Stimulated activated CD4-positive, alpha-beta T cell treated with anti-CD3 and anti-CD28 coated beads, Interleukin-15, amount 100 ng/mL, for 24 hours (primary cell): ENCODE measurements at places on chromosomes 11 and 22.
A peak's percentile ranks its signal among the peaks of the same experiment; 100 is the strongest.

GRCh38 chr22:38030311-38031133, 26.7 kb upstream of the PICK1 start:
- no peak for DNase-seq

- no peak for DNase-seq
These were observed 36.3 kb upstream of the CFAP300 start for GRCh38 chr11:102010776-102011494.

DNA sequence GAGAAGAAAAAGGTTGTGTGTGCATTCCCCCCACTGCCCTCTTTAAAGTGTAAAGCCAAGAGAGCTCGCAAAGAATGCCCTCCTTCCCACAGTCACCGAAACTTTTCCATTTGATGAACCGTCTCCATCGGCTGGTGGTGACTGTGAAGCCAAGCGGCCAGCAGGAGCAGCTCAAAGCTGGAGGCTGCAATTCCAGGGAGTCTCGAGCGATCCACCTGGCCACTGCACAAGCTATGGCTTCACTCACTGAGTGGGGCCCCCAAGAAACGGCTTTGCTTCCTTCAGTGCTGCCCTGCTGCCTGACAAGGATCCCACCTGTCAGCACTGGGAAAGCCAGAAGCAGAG, 117.7 kb downstream of the ABTB2 start:
- no peak for DNase-seq

DNA sequence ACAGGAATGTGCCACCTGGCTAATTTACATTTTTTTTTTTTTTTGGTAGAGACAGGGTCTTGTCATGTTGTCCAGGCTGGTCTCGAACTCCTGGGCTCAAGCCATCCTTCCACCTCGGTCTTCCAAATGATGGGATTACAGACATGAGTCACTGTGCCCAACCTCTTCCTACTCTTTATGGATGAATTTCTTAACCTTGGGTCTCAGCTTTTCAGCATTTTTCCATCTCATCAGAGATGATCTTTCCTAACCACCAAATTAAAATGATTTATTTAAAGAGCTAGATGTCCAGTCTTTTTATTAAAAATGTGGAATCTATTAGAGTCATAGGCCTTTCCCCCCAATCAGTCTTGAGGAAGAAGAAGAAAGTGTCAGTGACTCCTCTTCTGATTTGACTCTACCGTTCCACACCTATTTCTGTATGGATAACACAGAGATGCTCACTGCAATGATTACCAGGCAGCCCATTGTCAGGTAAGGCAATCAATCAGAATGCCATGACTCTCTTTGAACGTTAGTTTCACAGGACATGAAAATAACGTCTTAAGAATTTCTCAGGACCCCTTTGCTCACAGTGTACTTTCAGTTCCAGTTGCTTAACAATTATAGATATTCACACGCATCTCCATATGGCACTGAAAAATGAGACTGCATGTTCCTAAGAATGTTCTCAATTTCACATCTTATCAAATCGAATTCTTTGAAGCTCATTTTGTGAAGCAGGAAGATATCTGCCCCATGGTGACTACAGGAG, 51.0 kb downstream of the MIAT start:
- DNase-seq: no peak

- no peak for DNase-seq
These were observed 84.4 kb upstream of the SLC5A12 start for GRCh38 chr11:26806219-26806618.

DNA sequence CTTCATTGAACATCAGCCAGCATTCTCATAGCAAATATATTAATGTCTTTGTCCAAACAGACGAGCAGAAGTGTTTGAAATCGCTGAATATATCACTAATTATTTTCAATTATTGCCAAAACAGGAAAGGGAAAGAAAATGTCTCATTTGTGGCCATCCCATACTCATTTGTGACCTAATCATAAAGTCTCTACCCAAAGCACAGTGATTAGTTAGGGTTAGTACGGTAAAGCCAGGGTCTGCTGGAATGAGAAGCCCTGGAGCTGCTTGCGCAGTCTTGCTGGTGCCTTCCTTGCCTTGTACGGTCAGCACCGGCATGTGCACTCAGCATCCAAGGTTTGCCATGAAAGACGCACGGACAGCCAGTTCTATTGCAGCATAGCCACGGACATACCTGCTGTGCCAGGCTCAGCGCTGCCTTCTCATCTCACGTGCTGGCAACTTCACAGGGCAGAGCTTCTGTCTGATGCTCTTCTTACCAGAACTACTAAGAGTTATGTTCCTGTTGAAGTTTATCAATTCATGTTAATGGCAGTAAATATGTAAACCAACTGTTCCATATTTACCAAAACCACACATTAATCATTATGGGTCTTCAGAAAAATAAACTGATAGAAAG, 74.7 kb upstream of the POU2AF2 start:
- no peak for DNase-seq

DNA sequence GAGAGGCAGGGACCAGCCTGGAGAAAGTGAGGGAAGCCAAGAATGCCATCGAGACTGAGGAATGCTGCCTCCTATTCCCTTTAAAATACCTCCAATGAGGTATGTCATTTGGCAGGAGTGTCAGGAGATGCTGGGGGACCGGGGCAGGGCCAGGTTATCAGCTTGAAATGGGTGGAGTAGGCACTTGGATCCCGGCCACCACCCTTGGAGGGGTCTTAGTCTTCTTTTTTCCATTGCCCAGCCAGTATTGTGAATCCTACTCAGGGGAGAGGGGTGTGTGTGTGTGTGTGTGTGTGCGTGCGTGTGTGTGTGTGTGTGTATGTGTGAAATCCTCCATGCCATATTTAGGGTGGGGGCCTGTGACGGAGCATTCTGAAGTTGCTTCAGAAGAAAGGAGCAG, 116.2 kb downstream of the ZBTB16 start:
- no peak for DNase-seq

- DNase-seq: peak; percentile 88
These were observed 7.8 kb upstream of the PYGM start for GRCh38 chr11:64767344-64768299.

- DNase-seq: peak; percentile 71
These were observed 25.2 kb downstream of the FLRT1 start for GRCh38 chr11:64060861-64061444.

- no peak for DNase-seq
These were observed 11.3 kb downstream of the PRAME start for GRCh38 chr22:22547692-22548300.

DNA sequence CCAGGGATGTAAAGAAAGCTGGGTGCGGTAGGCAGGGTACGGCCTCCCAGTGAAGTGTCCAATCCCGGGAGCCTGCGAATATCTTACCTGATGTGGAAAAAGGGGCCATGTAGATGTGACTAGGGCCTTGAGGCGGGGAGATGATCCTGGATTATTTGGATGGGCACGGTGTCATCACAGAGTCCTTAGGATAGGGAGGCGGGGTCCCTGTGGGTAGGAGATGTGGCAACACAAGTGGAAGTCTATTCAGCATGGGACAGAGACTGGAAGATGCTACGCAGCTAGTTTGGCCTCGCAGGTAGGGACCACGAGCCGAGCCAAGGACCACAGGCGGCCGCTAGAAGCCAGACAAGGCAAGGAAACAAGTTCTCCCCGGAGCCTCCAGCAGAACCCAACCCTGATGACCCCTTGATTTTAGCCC, 46.4 kb upstream of the SHANK2 start:
- no peak for DNase-seq

- no peak for DNase-seq
These were observed 6.4 kb downstream of the PRAME start for GRCh38 chr22:22552630-22553029.

GRCh38 chr22:21741790-21742189, 6.2 kb upstream of the YPEL1 start:
- no peak for DNase-seq

GRCh38 chr11:88206751-88207150, 31.5 kb upstream of the RAB38 start:
- no peak for DNase-seq

- DNase-seq: no peak
These were observed 23.0 kb upstream of the ZDHHC13 start for GRCh38 chr11:19093976-19094375.

- peak; percentile 19 for DNase-seq
These were observed 471 bp downstream of the RNF185 start for GRCh38 chr22:31160328-31160978.

DNA sequence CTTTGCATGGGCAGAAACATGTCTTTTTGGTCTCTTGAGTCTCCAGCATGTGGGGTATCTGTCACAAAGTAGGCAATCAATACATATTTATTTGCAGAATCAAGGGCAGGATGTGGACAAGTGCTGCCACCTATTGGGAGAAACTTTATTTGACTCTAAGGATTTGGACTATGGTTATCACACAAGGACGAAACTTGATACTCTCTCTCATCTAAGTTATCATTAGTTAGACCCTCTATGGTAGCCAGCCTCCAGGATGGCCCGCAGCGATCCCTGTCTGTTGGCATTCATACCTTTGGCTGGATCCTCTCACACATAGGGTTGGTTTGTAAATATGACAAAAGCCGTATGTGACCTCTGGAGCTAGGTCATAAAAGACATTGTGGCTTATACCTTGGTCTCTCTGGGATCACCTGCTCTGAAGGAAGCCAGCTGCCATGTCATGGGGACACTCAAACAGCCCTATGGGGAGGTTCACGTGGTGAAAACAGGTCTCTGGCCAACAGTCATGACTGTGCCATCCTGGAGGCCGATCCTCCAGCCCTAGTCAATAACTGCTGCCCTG, 1.1 kb upstream of the FBXO7 start:
- DNase-seq: peak; percentile 21

DNA sequence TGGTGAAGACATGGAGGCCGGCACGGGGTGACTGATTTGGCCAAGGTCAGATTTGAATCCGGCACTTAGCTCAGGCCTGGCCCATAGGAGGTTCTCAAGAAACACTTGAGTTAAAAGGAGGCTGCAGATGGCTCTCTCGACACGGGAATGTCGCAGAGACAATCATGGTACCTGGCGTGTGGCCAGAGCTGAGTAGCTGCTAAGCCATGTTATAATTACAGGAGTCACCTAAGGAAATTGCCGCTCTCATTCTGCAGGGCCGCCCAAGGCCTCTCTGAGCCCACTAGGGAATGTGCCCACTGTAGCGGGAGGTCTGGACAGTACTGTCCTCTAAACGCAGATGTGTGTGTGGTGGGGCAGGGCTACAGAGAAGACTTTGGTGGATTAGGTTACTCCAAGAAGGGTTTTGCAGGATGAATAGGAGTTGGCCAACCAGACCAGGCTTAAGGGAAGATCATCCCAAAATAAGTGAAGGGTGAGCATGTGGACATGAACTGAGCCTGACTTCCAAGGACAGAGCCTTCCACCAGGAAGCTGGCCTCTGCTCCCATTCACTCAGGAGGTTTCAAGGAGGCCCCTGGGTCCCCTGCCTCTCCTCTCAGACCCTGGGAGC, 19.3 kb upstream of the PRR5 start:
- no peak for DNase-seq

DNA sequence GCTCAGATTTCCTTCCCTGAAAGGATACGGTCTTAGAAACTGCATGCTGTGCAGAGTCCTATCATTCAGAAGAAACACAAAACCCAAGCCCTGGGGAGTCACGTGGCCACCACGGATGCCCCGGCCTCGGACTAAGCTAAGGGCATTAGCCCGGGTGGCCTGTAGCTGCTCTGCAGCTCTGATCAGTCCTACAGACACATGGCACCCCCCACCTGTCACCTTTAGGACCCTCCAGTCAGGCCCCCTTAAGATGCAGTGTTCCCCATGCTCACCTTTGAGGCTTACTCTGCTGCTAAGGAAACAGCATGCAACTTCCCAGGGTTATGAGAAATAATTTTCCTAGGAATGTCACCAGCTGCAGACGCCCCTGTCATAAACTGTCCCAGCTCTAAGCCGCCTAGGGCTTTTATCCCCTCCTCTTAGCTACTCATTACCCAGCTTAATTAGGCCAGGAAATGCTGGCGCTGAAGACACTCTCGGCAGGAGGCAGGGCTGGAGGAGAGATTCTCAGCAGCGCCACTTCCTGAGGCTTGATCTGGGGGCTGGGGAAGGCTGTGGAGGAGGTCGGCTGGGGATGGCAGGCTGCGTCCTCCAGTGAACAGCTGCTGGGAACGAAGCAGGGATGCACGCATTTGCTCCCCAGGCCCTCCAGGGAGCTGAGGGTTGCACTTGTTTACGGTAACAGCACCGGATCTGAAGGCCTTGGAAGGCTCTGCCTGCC, 47.2 kb upstream of the ADA2 start:
- DNase-seq: peak; percentile 22

- DNase-seq: no peak
These were observed 18.5 kb upstream of the SPON1 start for GRCh38 chr11:13944016-13944415.

DNA sequence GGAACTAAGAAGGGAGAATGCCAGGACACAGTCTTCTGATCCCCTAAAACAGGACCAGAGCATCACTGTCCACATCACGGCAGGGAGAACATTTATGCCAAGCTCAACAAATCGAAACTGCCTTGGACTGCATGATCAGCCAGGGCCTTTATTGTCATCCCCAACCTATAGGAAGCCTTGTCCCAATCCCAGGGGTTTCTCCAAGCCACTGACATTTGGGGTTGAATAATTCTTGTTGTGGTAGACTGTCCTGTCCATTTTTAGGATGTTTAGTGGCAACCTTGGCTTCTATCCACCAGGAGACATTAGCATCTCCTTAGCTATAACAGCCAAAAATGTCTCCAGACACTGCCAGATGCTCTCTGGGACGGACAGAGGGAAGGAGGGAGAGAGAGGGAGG, 37.1 kb downstream of the RPL27A start:
- no peak for DNase-seq

GRCh38 chr22:28900379-28900925, 17.1 kb downstream of the ZNRF3 start:
- no peak for DNase-seq

GRCh38 chr11:75330291-75330690, 21.2 kb downstream of the ARRB1 start:
- no peak for DNase-seq

GRCh38 chr11:78927511-78927910, 352.8 kb upstream of the NARS2 start:
- no peak for DNase-seq

DNA sequence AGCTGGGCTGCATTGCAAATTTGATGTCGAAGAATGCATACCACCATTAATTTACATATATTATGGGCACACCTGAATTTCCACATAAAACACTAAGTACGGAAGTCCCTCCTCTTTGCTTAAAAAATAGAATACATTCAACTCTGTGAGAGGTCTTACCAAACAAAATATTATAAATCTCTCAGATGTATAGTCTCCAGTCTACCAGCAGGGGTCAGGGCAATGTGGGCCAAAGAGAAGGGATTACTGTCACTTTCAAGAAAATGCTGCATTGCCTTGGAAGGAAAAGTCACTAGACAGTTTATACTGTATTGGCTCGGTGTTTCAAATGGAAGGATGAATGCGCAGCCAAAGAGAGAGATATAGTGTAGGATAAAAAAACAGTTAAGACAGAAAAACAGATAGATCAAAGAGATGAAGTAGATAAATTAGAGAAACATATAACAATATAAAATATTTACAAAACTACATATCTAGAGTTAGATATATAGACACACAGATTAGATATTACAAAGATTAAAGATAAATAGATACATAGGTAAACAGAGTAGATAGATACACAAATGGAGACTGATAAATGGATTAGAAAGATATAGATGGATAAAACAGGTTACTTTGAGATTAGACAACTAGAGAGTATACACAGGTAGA, 20.9 kb downstream of the SERGEF start:
- peak; percentile 55 for DNase-seq
